ENCODE measurements at places on chromosomes 5 and 9.
A peak's percentile ranks its signal among the peaks of the same experiment; 100 is the strongest.

DNA sequence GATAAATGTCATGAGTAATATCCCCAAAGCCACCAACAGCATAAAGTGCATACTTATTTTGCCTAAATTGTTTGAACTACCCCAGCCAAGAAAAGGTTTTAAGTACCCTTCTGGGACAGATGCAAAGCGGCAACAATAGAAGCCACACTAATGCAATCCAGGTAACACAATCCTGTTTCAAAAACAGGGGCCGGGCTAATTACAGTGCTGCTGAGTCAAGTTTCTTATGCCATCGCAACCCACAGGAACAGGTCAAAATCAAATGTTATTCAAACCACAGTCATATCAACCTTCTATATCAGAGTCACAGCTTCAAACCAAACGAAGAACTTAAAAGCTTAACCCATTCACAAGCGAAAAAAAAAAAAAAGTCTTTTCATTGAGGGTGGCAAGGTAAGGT, 28.3 kb downstream of the EBF1 start:
- DNase-seq: no peak

DNA sequence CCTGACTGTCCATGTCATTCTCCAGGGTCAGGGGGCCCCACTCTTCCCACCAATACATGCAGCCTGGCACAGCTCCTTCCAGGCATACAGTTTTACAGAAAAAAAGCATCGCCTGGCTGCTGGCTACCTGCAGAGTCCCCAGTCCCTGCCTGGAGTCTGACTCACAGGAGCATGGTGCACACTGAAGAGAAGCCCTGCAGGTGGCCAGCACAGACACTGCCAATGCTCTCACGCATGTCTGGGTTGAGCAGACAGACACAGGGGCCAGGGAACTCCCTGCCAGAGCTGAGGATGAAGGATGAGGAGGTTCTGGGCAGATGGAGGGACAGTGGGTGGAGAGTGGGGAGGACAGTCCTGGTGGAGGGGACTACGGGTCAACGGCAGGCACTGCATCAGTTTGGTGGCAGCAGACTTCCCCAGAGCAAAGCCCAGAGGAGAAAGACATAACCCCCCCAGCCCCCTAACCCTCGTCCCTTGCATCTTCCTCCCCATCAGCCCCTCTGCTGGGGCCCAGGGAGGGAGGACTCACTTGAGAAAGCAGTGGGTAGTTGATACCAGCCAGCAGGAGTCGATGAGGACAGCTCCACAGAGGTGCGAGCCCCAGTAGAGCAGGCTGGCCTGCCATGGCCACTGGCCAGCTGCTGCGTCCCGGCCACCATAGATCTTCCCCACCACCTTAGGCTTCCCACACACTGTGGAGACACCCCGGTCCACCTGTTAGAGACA, 72.9 kb upstream of the SPTLC1 start:
- no peak for DNase-seq

GRCh38 chr9:137757613-137758029, 120.0 kb upstream of the CACNA1B start:
- no peak for DNase-seq

- DNase-seq: no peak
Measured at GRCh38 chr5:11724940-11725339, 179.3 kb downstream of the CTNND2 start.

- peak; percentile 29 for DNase-seq
Measured at GRCh38 chr9:134617246-134617645, 24.4 kb upstream of the COL5A1 start.

DNA sequence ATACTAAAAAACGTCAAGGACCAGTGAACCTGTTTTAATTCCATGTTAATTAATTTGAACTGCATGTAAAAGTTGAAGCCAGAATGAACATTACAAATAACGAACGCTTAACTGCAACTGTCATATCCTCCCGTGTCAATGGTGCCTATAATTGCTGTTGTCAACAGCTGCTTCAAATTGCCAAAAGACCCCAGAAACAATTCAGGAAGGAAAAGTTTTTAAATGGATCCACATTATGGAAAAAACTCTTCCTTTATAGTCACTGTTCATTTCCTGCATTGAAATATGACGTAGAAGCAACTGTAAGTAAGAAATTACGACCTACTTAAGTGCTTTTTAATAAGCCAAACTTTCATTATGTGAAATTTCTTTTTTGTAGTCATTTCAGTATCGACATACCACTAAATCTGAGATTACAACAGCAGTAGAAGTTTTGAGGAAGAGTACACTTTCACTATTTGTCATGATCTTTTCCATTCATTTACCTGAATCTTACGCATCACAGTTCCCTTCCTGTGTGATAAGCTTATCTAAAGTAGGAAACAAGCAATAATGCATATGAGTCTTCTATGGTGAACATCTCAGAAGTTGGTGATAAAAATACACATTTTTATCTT, 37.8 kb downstream of the MEF2C start:
- no peak for DNase-seq

DNA sequence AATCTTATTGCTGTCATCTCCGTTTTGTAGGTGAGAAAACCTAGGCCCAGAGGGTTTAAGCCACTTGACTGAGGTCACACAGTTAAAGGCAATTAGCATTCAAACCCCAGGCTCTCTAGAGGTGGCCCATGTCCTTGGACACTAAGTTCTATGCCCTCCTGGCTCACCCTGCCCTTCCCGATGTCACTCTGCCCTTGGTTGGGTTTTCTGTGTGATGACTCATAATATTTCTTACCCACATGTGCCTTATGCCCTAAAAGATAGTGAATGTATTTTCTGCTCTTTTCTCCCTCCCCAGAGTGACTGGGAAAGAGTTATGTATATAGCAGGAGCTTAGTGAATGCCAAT, 174.5 kb upstream of the PITX1 start:
- DNase-seq: no peak

- DNase-seq: no peak
Measured at GRCh38 chr9:16610538-16610937, 259.9 kb downstream of the BNC2 start.

GRCh38 chr5:140225396-140225795, 50.4 kb downstream of the CYSTM1 start:
- no peak for DNase-seq

- DNase-seq: peak; percentile 49
Measured at GRCh38 chr5:140246378-140247122, 56.4 kb downstream of the PFDN1 start.

- no peak for DNase-seq
Measured at GRCh38 chr9:121275781-121276658, 8.1 kb downstream of the GSN start.

DNA sequence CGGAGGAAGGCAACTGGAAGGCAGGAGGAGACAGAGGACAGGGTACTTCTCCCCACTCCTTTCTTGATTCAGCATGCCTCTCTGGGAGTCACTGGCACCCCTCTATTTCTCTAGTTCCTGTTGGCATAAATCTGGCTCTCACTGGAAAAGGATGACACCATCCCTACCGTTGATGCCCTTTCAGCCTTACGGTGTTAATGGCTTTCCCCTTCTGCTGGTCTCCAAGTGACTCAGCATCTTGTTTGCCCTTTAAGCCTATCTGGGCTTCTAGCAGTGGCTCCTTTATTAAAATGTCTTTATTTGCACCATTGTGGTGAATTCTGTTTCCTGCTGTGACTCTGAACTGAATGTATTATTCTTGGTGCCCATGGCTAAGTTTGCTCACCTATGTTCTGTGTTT, 227.3 kb upstream of the GLRA1 start:
- no peak for DNase-seq

- DNase-seq: no peak
Measured at GRCh38 chr5:56359809-56360685, 126.9 kb upstream of the ANKRD55 start.

- no peak for DNase-seq
Measured at GRCh38 chr9:74500584-74500924, 3.4 kb downstream of the RORB start.

- DNase-seq: no peak
Measured at GRCh38 chr5:113507601-113508000, 5.9 kb upstream of the YTHDC2 start.

DNA sequence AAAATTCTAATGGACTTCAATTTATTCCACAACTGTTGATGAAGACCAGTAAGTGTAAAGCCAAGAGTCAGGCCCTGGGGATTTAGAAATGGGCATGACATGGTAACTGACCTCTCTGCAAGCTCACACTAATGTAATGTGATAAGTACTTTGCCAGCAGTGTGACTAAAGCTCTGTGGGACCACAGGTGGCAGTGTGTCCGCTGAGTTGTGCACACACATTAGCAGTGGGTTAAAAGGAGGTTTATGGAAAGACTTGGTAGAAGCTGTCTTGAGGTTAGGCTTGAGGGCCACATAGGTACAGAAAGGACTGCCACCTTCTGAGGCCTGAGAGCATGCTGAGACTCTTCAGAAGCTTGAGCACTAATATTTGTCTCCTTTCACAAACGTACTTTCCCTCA, 67.6 kb downstream of the UBAP1 start:
- DNase-seq: no peak

DNA sequence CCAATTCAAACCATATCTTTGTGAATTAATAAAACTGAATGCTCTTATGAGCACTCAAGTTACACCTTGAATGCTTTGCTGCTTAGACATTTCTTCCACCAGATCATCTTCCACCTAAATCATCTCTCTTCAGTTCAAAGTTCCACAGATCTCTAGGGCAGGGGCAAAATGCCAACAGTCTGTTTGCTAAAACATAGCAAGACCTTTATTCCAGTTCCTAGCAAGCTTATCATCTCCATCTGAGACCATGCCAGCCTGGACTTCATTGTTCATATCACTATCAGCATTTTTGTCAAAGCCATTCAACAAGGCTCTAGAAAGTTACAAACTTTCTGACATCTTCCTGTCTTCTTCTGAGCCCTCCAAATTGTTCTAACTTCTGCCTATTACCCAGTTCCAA, 119.8 kb downstream of the GIN1 start:
- DNase-seq: no peak

- DNase-seq: no peak
Measured at GRCh38 chr9:68509689-68510088, 31.0 kb downstream of the TMEM252 start.

DNA sequence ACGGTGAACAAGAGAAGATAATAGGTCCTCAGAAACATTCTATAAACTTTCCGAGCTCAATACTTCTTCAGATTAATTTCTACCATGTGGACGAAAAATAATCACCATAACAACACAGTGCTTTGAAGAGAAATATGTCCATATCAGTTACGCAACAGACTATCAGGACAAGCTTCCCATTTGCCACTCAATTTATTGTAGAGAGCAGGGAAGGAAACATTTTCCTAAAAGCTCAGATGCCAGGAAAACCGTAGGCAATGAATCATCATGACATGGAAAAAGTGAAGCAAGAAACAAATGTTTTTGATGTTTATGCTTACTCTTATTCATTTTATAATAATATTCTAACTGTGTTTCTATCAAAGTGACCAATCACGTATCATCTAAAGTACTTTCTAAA, 87.6 kb downstream of the S1PR3 start:
- no peak for DNase-seq

- DNase-seq: no peak
Measured at GRCh38 chr9:124858330-124859046, 3.3 kb downstream of the RPL35 start.

DNA sequence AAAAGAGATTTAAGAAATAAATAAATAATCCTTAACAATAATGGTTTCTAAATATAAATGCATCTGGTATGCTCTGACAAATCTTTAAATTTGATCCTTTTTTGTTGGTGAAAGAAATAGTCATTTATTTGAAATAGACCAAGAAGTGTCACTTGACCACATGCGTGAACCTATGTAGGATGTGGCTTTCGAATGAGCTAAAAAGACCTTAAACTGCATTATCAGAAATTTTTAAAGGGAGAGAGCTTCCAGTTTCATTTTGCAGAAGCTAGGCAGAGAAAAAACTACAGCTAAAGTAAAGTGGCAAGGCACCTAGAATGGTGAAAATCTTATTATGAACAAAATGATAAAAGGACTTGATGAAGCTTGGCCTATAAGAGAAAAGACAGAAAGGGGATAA, 309.2 kb upstream of the EFNA5 start:
- DNase-seq: no peak

DNA sequence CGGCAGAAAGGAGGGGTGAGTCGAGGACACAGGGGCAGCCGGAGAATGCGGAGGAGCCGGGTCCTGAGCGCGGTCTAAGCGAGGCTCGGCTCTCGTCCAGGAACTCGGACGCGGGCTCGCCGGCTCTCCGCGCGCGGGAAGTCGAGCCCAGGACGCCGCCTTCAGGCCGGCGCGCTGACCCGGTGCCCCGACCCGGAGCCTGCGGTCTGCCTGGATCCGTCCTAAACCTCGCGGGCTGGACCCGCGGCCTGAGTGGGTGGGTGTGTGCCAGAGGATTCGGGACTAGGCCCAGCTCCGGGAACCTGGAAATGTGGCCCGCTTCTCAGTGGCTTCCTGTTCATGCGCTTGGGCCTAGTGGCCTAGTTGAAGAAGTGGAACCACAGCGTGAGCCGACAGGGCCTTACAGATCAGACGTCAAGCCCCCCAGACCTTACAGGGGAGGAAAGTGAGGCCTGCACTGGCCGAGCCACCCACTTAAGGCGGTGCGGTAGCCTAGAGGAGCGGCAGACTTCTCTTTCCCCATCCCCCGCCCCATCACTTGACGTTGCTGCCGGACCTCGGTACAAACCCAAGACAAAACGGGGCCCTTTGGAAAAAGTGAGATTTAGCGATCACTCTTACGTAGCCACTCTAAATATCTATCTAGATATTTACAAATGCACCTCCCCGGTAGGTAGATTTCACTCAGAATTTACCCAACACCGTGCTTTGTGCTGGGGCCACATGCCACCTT, 1.2 kb downstream of the CDKN2B-AS1 start:
- DNase-seq: peak; percentile 54

- DNase-seq: no peak
Measured at GRCh38 chr9:15433191-15433590, 10.5 kb downstream of the SNAPC3 start.

- no peak for DNase-seq
Measured at GRCh38 chr9:13597004-13597403, 317.5 kb upstream of the MPDZ start.

GRCh38 chr9:124293718-124294506, 36.2 kb downstream of the NEK6 start:
- no peak for DNase-seq

DNA sequence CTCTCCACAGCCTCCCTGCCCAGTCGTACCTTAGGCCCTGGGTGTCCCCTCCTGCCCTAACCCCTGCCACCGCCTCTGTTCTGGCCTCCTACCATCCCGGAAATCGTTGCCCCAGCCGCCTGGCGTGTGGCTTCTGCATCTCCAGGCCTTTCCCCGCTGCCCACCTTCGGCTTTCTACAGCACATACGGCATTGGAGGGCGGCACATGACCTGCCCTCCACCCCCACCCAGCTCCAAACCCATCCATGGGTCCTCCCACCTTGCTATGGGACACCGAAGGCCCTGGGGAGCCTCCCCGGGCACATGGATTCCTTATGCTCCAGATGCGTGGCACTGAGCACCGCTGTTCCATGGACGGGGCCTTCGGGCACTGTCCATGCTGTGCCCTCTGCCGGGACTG, 32.0 kb downstream of the FGF18 start:
- no peak for DNase-seq
